Left ventricle myocardium inferior (tissue), 1 donor: ENCODE measurements at places on chromosomes 7 and 10. TPM values are rescaled to one million over a fixed set of nuclear protein-coding genes. Genes with fewer than 3 reads are reported as not detected.

DNA sequence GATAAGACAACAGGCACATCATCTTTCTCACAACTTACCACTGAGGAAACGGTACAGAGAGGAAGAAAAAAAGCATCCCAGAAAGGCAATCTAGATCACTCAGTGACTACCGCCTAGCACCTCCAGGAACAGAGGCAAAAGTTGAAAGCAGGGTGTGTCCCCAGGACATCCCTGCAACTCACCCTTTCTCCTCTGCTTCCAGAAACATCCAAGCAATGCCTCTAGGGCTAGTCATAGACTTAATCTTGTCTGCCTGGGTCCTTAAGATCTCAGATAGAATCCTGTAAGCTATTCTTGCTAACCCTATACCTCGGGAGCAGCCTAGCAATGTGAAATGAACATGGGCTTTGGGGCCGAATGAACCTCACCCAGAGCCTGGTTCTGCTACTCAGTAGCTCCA lies 18.8 kb upstream of the PDCD4 start:
- no peak for DNase-seq
- H3K36me3 ChIP-seq, result no peaks in the 10 kb centered on the region
- no peak overlapping the region for H3K4me3 ChIP-seq
- H3K4me1 ChIP-seq, result peaks cover 9% of the 10 kb centered on the region
- H3K27ac ChIP-seq, result no peak overlapping the region
- H3K27me3 ChIP-seq, result no peaks in the 10 kb centered on the region

DNA sequence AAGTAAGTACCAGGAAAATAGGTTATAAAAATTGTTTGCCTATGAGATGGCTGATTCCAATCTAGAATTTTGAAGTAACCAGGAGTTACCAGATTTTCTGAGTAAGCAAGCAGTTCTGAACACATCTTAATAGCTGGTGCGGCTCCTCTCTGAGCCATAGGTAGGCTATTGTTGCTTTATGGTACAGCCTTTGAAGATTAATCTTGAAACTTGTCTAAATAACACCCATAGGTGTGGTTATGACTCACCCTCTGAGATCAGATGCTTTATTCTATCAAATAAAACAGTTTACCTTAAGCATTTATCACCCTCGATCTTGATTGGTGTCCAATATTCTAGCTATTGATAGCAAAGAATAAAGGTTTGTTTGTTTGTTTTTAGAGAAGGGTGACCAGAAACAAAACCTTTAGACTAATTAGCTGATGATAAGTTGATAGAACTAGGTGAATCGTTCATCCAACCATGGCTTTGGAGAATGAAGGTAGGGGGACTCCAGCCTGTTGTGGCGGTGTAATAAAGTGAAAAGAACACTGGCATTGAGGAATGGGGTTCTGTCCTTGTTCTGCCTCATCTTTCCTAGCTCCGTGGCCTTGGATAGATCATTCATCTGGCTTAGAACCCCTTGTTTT lies 72.2 kb downstream of the VTI1A start:
- no peaks in the 10 kb centered on the region for H3K27me3 ChIP-seq
- no peak overlapping the region for H3K27ac ChIP-seq
- H3K36me3 ChIP-seq, result no peaks in the 10 kb centered on the region
- no peaks in the 10 kb centered on the region for H3K4me1 ChIP-seq
- H3K4me3 ChIP-seq, result no peak overlapping the region

- H3K27ac ChIP-seq, result no peak overlapping the region
- H3K4me3 ChIP-seq, result no peak overlapping the region
- no peak for DNase-seq
- H3K4me1 ChIP-seq, result no peaks in the 10 kb centered on the region
- no peaks in the 10 kb centered on the region for H3K36me3 ChIP-seq
- H3K27me3 ChIP-seq, result peaks cover 11% of the 10 kb centered on the region
Measured at GRCh38 chr7:93442478-93443224, 131.9 kb downstream of the CALCR start.

DNA sequence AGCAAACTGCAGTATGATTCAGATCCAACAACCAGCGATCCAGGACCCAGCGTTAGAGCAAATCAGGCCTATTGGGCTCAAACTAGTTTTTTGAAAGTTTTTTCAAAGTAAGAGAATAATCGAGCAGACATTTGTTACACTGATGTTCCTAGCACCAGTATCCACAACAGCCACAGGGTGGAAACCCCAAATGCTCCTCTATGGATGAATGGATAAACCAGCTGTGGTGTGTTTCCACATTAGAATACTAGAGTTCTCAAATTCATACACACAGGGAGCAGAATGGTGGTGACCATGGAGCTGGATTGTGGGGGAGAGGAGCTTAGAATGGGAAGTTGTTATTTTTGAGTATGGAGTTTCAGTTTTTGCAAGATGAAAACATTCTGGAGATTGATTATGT lies 60.7 kb downstream of the PDIA4 start:
- H3K27me3 ChIP-seq, result peaks cover 4% of the 10 kb centered on the region
- H3K4me1 ChIP-seq, result peaks cover 29% of the 10 kb centered on the region
- H3K36me3 ChIP-seq, result no peaks in the 10 kb centered on the region
- no peak overlapping the region for H3K27ac ChIP-seq
- no peak overlapping the region for H3K4me3 ChIP-seq
- no peak for DNase-seq

DNA sequence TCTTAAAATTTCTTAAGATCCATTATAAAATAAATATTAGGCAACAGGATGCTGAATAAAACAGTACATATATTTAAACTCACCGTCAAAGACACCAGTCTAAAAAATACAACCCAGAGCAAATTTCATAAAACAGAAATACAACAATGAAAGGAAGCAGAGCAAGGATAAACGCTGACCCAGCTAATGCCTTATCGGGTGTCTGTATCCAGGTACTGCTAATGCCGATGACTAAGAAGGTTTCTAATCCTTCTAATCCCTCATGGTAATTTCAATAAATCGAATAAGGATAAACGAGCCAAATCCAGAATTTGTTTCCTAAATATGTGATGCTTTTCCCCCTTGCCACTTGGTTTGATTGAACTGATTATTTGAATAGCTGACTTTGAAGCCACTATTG lies 1.7 kb downstream of the HYCC1 start:
- no peaks in the 10 kb centered on the region for H3K36me3 ChIP-seq
- no peak for DNase-seq
- peak overlapping the region; percentile 91 for H3K4me3 ChIP-seq

DNA sequence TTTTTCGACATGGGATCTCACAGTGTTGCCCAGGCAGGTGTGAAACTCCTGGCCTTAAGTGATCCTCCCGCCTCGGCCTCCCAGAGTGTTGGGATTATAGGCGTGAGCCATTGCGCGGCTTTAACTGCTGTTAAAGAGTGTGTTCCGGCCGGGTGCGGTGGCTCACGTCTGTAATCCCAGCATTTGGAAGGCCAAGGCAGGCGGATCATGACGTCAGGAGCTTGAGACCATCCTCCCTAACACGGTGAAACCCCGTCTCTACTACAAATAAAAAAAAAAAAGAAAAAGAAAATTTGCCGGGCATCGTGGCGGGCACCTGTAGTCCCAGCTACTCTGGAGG lies 1.1 kb downstream of the RABGEF1 start:
- peaks cover 73% of the 10 kb centered on the region for H3K4me1 ChIP-seq
- no peaks in the 10 kb centered on the region for H3K36me3 ChIP-seq
- no peaks in the 10 kb centered on the region for H3K27me3 ChIP-seq
- H3K4me3 ChIP-seq, result peak overlapping the region; percentile 96
- DNase-seq, result no peak
- peak overlapping the region; percentile 96 for H3K27ac ChIP-seq

DNA sequence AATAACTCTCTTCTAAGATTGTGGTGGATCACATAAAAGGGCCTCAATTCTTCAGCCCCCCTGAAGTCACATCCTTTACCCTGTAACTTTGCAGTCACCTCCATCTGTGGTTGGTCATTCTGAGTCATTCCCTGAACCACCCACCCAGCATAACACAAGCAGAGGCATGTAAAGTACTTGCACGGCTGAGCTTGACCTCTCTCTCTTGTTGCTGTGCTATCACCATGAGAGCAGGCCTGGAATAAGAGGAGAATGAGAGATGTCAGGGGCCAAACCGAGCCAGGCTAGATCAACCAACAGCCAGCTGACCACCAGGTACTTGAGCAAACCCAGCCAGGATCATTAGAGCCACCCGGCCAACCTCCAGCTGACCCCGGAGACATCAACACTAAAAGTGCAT lies 13.5 kb upstream of the STK17A start:
- H3K4me3 ChIP-seq, result no peak overlapping the region
- DNase-seq, result no peak
- H3K27ac ChIP-seq, result no peak overlapping the region
- no peaks in the 10 kb centered on the region for H3K27me3 ChIP-seq
- no peaks in the 10 kb centered on the region for H3K36me3 ChIP-seq

DNA sequence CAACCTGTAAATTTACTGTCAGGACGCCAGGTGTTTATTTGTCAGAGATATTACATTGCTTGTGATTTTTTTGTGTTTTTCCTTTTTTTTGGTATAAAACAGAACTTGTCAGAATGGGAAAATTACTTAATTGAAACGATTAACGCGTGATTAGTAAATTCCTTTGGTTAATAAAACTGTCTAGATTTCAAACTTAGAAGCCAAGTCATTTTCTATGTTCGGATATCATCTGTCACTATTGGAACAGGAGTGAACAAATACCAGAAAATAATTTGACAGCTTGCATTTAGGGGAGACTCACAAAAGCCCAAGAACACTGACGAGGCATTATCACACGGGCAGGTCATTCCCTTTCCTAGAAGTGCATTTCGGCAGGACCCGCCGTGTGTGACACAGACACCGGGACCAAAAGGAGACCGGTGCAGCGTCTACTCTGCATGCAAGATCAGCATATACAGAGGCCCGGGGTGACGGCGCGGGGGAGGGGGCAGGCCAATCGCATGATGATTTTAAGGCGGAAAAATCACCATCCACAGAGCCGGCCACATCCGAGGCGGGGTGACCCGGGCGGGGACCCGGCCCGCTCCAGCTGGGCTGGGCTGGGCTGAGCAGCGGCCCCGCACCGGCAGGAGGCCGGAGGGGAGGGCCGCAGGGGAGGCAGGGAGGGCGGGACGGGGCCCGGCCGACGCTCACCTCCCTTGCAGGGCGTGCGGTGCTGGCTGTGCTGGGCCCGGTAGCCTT lies 841 bp downstream of the GLUD1 start:
- H3K27me3 ChIP-seq, result no peaks in the 10 kb centered on the region
- H3K36me3 ChIP-seq, result peaks cover 10% of the 10 kb centered on the region
- peak overlapping the region; percentile 83 for H3K4me3 ChIP-seq
- H3K4me1 ChIP-seq, result peaks cover 64% of the 10 kb centered on the region
- DNase-seq, result peak; percentile 63

GRCh38 chr10:51700228-51700817 lies 928 bp upstream of the CSTF2T start:
- peaks cover 47% of the 10 kb centered on the region for H3K4me1 ChIP-seq
- no peaks in the 10 kb centered on the region for H3K36me3 ChIP-seq
- peak overlapping the region; percentile 70 for H3K4me3 ChIP-seq
- H3K27ac ChIP-seq, result peak overlapping the region; percentile 95
- no peaks in the 10 kb centered on the region for H3K27me3 ChIP-seq
- no peak for DNase-seq

DNA sequence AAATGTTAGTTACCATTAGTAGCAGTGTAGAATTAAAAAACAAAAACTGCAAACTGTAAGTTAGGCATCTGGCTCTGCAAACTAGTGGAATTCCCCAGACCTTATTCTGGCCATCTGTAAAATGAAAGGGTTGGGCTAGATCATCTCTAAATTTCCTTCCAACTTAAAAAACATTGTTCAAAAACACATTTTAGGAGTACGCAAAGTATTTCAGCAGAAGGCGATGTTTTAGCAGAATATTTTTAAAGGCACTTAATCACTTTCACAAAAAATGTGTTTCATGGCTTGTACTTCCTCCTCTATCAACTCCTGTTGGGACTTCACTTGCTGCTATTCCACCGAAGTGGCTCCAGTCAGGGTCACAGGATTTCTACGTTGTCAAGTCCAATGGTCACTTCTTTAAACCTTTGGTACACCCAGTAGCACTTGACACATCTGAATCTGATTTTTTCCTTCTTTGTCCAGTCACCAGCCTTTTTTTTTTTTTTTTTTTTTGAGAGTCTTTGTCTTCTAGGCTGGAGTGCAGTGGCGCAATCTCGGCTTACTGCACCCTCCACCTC lies 169.0 kb downstream of the AHR start:
- no peak for DNase-seq
- no peak overlapping the region for H3K4me3 ChIP-seq
- H3K27me3 ChIP-seq, result no peaks in the 10 kb centered on the region
- H3K36me3 ChIP-seq, result no peaks in the 10 kb centered on the region
- no peak overlapping the region for H3K27ac ChIP-seq

GRCh38 chr10:86225103-86225782 lies 141.4 kb downstream of the GRID1 start:
- no peak overlapping the region for H3K4me3 ChIP-seq
- no peak overlapping the region for H3K27ac ChIP-seq
- DNase-seq, result no peak
- H3K27me3 ChIP-seq, result peaks cover 14% of the 10 kb centered on the region

Gene FRMPD2
- total RNA-seq, result 0.38 TPM

Gene OR9A2
- not detected for total RNA-seq

Gene FKBP9
- 112 TPM for total RNA-seq
